Esophagus squamous epithelium (tissue), 5 donors: ENCODE measurements at places on chromosomes 13 and 19. TPM values are rescaled to one million over a fixed set of nuclear protein-coding genes. Genes with fewer than 3 reads are reported as not detected.

Gene KLK10
- total RNA-seq = 130 TPM

Gene CACNG6
- not detected for total RNA-seq

Gene STOML3
- total RNA-seq = not detected

Gene CGB8
- not detected for total RNA-seq

Gene IL12RB1
- total RNA-seq = 1.1 TPM
